ENCODE measurements at places on chromosomes 16 and 17.

- DNase-seq, result no peak
Observed at GRCh38 chr16:25575363-25575762, 116.4 kb upstream of the HS3ST4 start.

DNA sequence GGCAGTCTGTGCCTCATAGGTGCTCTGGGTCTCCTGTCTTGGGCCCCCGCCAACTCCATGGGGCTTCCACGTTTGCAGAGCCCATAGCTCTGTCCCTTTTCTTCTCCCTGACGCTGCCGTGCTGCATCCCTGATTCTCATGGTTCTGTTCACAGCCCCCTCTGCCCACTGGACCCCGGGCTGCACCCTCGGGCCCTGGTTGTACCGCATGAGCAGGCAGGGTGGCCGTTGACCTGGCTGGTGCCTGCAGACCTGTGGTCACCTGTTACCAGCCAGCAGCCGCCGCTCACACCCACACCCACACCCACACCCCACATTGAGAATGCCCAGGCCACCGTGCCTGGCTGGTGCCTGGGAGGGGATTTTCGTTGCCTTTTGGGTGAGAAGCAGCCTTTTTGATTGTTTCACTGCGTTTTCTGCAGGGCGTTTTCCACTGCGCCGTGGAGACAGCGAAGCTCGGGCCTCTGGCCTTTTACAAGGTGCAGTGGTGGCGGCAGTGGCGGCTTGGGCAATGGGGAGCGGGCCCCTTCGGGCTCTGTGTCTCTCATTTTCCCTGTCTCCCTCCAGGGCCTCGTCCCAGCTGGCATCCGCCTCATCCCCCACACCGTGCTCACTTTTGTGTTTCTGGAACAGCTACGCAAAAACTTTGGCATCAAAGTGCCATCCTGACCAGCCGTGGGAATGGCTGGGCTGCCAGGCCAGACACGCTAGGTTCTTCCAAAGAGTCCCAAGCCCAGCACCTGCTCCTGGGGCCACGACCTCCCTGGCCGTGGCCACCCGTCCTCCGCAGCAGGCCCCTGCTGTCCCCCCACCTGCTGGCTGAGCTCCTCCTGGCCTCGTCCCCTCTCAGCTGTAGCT lies 7.6 kb downstream of the SLC25A10 start:
- DNase-seq, result no peak

GRCh38 chr16:73739049-73739769 lies 557.4 kb upstream of the PSMD7 start:
- no peak for DNase-seq

GRCh38 chr17:50861822-50862528 lies 4.2 kb downstream of the TOB1 start:
- no peak for DNase-seq

DNA sequence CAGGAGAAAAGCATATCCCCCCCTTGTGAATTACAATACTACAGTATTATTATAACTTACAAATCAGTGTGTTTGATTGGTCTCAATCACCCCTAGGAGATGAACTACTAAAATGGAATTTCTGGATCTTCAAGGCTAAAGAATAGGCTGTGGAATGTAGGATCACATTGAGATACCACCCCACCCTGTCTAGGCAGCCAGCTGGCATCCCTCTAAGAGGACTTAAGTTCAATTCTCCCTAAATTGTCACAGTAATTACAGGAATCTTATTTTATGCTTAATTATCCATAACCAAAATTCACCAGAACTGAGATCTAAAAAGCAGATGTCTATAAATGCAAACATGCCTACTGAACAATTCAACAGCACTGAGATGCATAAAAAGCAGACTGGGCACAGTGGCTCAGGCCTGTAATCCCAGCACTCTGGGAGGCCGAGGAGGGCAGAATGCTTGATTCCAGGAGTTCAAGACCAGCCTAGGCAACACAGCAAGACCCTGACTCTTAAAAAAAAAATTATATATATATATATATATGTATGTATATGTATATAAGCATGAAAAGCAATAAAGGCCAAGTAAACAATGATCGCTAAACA lies 12.0 kb downstream of the AP1G1 start:
- DNase-seq, result no peak
